Stimulated activated CD4-positive, alpha-beta T cell treated with anti-CD3 and anti-CD28 coated beads, TNF-alpha, amount 100 ng/mL, for 24 hours (primary cell): ENCODE measurements at places on chromosomes 2 and 18.

DNA sequence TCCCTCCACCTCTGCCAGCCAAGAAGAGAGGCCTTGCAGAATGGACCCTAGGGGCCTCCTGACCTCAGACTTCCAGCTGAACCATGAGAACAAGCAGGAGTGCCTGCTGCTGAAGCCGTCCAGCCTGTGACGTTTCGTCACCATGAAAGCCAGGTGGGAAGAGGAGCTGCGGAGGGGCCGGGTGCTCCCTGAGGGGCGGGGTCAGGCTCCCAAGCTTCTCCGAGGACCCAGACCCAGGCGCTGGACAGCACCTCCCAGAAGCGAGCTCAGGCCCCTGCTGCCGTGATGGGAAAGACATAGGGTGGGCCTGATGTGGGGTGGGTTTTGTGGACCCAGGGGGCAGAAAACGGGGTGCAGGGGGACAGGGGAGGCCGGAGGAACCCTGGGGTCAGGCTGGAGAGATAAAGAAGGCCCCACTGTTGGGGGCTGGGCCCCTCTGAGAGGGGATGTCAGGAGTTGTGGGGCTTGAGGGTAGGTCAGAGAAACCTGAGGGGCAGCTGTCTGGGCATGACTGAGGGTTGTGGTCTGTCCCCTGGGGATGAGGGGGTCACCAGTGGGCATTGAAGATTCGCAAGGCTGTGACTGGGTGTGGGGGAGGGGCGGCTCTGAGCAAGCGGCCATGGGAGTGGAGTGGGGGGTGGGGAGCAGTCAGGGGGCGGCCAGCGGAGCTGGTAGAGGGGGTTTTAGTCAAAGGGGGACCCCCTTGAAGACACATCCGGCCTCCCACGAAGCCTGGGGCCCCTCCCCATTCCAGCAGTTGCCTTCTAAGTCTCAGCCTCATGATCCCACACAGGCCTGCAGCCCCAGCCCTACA is 73.4 kb upstream of the ODC1 start:
- no peak for DNase-seq

- DNase-seq: no peak
Measured at GRCh38 chr2:154706660-154707059, 8.2 kb downstream of the KCNJ3 start.

GRCh38 chr2:171578127-171578803 is 56.0 kb downstream of the CYBRD1 start:
- DNase-seq: no peak

DNA sequence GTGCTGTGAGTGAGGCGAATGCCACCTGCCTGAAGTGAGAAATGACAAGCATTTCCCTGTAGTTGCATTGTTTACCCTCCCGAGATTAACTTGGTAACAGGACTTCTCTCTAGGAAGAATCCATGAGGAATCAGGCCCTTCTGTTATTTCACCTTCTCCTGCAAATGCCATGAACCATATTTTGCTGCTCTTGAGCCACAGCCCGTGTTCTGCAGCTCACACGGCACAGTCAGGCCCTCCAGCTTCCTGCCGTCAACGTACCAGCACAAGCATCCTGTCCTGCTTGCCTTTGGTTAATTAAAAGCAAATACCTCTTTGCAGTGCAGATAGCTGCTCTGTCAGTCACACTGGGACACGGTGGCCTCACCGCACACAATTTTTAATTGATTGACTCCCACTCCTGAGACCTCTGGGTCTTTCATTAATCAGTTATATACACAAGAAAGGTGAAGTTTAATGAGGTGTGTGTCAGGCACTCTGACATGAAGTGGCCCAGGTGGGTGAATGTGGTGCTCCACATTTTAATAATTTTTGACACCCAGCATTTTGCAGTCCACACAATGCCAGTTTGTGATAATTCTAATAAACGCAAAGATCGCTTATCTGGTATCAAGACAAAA is 95.3 kb upstream of the ASB18 start:
- DNase-seq: no peak

DNA sequence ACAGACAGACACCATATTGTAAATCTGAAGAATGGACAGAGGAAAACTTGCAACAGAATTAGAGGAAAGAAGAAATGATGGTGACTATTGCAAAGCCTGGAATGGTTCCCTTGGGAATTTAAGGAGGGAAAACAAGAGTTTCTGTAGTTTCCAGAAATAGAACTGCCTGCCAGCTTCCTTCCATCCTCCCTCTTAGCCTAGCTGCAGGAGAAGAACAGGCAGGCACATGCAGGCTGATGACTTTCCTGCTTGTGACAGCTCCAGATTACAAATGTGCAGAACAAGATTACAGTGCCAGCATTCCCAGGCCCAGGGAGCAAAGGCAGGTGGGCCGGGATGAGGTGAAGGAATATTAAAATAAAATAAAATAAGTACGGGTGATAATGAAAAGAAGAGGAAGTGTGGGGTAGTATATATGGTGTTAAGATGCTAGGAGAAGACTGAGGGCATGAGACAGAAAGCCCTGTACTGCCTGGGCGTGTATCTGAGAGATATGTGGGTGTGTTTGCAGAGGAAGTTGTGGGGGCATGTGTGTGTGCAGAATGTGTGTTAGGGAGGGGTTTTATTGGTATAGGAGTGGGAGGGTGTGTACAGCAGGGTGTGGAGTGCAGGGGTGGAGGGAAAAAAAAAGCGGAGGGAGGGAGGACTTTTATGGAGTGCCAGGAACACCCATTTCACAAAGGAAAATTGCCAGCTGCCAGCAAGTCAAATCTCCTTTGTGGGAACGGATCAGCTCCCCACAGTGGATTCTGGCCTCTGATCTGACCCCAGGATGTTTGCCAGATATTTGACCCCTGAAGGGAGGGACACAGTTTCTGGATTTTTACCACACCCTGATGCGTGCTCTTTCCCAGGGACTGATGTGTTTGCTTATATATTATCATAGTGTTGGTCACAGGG is 43.9 kb upstream of the NEMP2 start:
- no peak for DNase-seq
